Natural killer cell (primary cell): ENCODE measurements at places on chromosomes 4 and X. TPM values are rescaled to one million over a fixed set of nuclear protein-coding genes. Genes with fewer than 3 reads are reported as not detected.

DNA sequence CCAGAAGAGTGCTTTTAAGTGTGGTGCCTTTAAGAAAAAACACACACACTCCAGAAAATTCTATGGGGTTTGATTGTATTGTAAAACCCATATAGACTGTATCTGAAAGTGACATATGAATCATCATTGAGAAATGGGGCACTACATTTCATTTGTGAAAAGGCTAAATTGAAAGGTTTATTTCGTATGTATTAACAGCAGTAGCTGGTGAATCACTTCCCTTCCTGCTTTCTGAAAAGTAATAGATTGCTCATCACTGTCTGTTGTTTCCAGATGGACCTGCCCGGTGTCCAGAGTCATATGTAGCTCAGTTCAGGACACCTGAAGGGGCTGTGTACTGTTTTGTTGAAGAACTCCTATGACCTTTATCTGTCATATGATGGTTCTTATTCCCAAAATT is 28.1 kb upstream of the HPRT1 start:
- DNase-seq: no peak

GAGE13 gene
- not detected for total RNA-seq

GRCh38 chrX:108735091-108735678 is 1.2 kb downstream of the IRS4 start:
- DNase-seq: no peak

GRCh38 chr4:121353213-121353612 is 27.6 kb downstream of the QRFPR start:
- no peak for DNase-seq

DNA sequence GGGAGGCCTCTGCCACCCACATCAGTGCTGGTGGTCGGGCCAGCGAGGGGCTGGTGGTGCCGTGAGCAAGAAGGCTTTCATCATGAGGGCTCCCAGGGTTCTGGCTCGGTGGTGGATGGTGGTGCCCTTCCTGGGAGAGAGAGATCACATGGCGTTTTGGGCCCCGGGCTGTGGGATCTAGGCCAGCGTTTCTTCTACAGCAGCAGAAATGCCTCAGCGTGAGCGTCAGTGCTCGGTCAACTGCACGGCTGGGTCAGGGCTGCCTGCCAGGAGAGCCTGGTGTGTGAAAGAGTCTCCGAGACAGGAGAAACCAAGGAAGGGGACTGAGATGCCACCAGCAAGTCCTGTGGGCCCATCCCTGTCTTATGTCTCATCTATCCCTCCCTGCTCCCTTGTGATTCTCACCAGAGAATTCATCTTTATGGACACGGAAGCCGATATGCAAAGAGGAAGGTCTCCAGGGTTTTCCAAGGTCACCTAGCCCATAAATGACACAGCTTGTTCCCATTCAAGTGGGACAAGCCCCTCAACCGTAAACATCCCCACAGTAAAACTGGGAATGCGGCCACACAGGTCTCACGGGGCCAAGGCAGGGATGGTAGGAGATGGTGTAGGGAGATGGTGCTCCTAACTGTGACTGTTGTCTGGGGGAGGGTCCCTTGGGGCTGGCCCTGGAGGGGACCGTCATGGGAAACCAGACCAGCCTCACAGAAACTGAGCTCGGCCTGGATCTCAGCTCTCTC is 99.2 kb downstream of the SORCS2 start:
- no peak for DNase-seq

DNA sequence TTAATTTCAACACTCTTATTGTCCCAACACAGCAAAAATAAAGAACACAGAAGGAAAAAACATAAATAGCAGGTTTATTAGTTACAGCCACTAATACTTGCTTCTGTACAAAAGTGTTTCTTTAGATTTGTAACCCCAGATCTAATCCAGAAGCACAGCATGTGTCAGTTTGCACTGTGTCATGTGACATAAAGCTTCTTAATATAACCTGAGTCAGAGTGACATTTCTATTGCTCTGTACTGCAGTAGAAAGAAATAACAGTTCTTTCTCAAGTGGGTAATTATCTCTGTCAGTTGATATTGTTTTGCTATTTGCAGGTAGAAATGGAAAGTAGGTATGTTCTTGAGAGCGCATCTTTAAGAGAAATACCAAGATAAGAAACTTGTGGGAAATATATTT is 422.5 kb downstream of the ZIC3 start:
- no peak for DNase-seq

GRCh38 chr4:179836179-179837075 is 2394.2 kb upstream of the AGA start:
- DNase-seq: no peak

GABRG1 gene
- not detected for total RNA-seq

DNA sequence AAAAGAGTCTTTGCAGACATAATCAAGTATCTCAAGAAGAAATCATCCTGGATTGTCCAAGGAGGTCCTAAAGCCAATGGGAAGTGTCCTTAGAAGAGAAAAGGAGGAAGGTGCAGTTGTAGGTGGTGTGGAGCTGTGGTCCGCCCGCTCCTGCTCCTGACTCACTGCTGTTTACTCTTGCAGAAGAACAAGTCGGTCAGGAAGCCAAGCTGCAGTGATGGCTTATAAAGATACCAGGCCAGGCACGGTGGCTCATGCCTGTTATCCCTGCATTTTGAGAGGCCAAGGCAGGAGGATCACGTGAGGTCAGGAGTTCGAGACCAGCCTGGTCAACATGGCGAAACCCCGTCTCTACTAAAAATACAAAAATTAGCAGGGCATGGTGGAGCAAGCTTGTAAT is 66.4 kb upstream of the ATP6AP2 start:
- DNase-seq: no peak

- no peak for DNase-seq
Observed at GRCh38 chrX:110082161-110082560, 79.2 kb downstream of the TMEM164 start.

ATXN3L gene
- total RNA-seq: not detected

DNA sequence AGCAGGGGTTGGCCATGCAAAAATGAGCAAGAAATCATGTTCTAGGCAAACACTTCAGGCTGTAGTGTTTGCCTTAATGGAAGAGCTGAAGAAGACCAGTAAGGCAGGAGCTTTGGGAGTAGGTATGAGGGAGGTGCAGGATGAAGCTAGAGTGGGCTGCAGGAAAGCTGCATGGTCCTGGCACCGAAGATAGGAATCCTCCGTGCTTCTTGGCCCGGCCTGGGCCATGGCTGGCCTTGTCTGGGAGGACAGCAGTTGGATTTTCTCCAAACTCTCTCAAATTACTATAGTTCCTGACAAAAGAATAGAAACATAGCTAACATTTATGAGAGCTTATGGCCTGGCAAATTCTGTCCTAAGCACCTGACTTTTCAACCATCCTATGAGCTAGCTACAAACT is 116.5 kb downstream of the UCHL1 start:
- no peak for DNase-seq
